ENCODE measurements at places on chromosomes 1 and 21.

- DNase-seq: no peak
Observed at GRCh38 chr1:1171161-1171545, 2.5 kb upstream of the TTLL10 start.

DNA sequence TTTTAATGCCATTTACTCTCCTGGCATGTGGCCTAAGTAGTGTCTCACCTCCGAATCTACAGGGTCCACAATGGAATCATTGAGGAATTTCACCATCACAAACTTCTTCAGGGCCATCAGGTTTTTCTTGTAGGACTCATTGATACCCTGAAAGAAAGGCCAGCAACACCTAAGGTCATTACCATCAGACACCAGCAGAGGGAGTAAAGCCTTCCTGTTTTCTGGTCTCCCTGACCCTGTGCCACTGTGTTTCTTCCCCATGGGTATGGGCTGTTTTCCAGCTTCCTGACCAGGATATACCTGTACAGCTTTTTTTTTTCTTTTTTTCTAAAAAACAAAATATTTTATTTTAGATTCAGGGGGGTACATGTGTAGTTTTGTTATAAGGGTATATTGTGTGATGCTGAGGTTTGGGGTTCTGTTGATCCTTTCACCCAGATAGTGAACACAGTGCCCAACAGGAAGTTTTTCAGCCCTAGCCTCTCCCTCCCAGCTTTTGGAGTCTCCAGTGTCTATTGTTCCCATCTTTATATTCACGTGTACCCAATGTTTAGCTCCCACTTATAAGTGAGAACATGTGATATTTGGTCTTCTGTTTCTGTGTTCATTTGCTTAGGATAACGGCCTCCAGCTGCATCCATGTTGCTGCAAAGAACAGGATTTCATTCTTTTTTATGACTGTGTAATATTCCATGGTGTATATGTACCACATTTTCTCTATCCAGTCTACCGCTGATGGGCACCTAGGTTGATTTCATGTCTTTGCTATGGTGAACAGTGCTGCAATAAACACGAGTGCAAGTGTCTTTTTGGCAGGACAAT is 18.3 kb downstream of the PPT1 start:
- DNase-seq: no peak

DNA sequence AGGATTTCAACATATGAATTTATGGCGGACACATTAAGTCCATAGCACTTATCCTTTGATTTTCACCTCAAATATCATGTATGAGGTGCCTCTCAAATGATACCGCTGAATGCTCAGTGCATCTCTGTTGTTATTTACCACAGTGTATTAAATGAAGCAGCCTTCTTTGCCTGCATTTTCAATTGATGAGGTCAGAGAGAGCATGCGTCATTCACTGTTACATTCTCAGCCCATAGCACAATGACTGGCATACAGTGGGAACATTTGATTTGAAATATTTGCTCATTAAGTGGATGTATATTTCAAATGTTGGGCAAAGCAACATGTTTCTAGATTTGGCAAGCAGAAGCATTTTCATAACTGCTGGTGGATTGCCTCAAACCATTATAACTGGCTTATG is 45.7 kb downstream of the LRRC7 start:
- DNase-seq: no peak

- peak; percentile 90 for DNase-seq
Observed at GRCh38 chr1:155134880-155135414, 705 bp upstream of the SLC50A1 start.

- DNase-seq: no peak
Observed at GRCh38 chr1:54807756-54808155, 6.6 kb upstream of the TTC22 start.

DNA sequence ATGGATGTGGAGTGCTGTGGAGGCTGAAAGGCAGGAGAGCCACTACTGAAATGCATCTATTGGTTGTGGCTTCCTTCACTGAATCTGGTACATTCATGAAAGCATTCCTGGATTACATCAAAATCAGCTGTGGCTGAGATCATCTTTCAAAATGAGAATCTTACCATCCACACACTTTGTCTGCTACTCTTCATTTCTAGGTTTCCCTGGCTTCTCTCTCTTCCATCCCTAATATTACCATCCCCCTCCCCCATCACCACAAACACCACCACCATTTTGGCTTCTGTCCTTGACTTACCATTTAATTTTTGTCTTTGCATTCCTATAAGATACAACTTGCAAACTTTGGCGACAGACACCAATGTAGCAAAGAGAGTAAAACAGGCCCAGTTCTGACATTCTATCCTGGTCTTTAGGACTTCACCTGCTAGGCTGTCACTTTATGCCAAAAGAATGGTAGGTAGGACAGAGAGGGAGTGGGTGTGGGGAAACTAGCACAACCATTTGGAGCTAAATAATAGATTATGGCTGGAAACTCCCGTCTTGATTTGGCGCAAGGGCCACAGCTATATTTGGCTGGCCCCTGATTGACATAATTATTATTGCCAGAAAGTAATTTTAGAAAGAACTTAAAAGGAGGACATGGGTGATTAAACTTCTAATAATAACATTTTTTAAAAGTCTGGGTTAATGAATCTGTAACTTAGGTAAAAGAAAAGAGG is 15.1 kb upstream of the DUSP10 start:
- no peak for DNase-seq

- peak; percentile 78 for DNase-seq
Observed at GRCh38 chr1:184299406-184299790, 87.4 kb upstream of the C1orf21 start.

DNA sequence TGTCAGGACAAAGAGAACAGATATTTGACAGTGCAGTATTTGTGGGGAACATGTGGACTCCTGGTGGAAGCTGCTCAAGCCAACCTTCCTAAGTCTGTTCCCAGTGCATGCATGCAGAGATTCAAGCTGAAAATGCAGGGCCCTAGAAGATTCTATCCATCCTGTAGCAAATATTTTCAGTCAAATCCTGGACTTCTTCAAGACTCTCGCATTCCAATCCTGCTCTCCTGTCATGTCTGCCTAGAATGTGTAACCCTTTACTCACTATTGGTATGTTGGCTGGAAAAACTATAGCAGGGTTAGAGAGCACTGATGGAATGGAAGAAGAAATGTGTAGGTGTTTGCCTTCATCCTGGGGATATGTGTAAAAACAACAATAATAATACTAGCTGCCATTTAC is 385.6 kb upstream of the PKN2 start:
- DNase-seq: no peak

DNA sequence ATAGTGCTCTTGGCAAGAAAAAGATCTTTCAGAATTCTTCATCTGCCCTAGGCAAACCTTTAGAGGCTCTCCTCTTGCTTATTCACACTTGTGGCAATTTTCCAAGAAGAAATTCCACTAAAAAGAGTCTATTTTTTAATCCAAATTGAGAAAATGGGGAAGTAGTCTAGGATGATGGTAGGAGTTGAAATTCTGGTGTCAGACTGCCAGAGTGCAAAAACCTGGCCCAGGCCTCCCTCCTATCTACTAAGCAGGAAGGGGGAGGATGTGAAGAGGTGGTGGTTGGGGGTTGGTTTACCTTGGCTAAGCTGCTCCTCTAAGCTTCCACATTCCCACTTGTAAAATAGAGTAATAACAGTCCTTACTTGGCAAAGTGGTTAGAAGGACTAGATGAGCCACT is 120.6 kb upstream of the KCNJ15 start:
- no peak for DNase-seq

DNA sequence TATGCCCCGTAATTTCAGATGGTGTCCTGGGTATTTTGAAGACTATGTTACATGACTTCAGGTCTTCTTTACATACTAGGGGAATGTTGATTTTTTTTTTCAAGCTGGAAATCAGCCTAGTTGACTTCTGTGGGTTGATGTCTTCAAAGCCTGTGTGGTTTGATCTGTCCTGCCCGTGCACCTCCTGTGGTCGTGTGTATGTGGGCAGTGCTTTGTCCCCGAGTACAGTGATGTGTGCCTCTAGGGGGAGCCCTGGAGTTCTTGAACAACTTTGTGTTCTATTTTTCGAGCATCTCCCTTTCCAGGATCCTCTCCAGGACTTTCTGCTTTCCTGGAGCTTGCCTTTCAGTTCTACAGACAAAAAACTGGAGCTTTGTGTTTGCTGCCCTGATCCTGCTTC is 28.9 kb downstream of the OBSCN start:
- no peak for DNase-seq

DNA sequence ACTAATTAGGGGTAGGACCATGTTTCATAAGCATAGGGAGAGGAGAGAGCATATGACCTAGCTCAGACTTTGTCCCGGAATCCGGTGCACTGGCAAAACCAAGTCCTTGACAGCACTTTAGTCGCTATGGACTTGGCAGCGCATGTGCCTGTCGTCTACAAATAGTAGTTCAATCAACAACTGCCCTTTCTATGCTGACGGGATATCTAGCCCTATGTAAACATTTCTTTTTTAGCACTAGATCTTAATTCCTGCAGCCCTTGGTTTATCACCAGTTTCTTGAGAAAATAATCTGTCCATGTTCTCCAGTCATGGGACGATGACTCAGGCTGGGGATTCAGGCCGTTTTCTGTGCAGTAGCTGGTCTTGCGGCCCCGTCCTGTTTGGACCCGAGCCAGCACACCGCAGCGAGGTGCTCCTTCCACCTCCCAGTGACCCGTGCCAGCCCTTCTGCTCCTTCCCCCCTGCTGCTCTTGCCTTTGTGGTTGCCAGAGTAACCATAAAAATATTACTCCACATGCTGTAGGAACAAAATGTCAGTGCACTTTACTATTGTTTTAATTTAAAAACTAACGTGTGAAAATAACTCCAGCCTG is 8.6 kb upstream of the MT1HL1 start:
- peak; percentile 79 for DNase-seq

All from non-pigmented ciliary epithelial cell (primary cell).